ENCODE measurements at places on chromosomes 5 and 9.

- no peak for DNase-seq
Observed at GRCh38 chr5:174052636-174053035, 7.1 kb downstream of the NSG2 start.

GRCh38 chr5:84478603-84479002 is 93.9 kb upstream of the EDIL3 start:
- no peak for DNase-seq

DNA sequence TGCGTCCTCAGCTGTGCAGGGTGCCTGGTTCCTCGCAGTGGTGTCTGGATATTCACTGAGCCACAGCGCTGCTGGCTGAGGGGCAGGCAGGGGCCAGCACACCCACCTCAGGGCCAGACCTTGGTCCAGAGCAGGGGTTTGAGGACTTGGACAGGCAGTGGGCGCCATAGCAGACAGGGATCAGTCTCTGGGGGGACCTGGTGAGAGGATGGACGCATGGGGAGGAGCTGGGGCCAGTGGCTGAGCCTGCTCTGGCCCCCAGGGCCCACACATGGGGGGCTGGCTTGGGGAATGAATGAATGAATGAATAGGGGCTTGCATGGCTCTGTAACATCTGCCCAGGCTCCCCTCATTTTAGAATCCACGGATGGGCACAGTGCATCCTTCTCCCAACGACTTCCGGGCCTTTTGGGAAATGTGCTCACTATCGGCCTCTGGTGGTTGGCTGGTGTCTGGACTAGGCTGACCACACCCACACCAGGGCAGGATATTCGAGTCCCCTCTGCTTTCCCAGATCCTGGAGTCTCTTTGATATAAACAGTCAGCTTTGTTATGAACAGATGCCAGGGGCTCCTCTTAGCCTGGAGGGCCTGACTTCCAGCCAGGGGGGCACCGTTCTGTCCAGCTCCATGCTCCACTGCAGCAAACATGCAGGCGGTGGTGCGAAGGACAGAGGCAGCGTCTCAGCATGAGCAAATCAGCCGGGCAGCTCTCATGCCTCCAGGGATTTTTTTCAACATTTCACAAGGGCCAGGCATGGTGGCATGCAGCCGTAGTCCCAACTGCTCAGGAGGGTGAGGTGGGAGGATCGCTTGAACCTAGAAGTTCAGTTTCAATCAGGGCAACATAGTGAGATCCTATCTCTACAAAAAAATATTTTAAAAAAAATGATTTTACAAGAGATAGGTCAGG is 62.6 kb downstream of the NEK6 start:
- DNase-seq: peak; percentile 19

- no peak for DNase-seq
Observed at GRCh38 chr9:40927260-40927631, 201.2 kb downstream of the FOXD4L6 start.

- no peak for DNase-seq
Observed at GRCh38 chr9:91483189-91483691, 59.6 kb upstream of the NFIL3 start.

- DNase-seq: no peak
Observed at GRCh38 chr9:108469654-108470053, 386.1 kb downstream of the ACTL7B start.

DNA sequence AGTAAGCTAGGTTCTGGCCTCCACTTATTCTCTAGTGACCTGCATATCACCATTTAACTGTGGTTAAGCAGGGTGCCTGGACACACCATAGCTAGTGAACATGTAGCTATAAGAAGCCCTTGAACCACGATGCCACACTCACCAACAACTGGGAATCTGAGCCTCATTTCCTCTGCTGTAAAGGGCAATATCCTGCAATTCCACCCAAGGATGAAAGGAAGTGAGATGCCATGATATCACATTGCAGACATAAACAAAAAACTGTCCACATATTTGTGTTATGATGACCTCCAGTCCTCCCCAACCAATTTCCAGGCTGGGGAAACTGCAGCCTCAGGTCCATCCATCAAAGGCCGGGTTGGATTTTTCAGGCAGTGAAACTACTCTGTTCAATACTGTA is 10.4 kb downstream of the TNIP1 start:
- no peak for DNase-seq

- DNase-seq: no peak
Observed at GRCh38 chr9:84310883-84311282, 29.7 kb downstream of the SLC28A3 start.

GRCh38 chr9:15225564-15226126 is 81.4 kb downstream of the TTC39B start:
- DNase-seq: no peak

DNA sequence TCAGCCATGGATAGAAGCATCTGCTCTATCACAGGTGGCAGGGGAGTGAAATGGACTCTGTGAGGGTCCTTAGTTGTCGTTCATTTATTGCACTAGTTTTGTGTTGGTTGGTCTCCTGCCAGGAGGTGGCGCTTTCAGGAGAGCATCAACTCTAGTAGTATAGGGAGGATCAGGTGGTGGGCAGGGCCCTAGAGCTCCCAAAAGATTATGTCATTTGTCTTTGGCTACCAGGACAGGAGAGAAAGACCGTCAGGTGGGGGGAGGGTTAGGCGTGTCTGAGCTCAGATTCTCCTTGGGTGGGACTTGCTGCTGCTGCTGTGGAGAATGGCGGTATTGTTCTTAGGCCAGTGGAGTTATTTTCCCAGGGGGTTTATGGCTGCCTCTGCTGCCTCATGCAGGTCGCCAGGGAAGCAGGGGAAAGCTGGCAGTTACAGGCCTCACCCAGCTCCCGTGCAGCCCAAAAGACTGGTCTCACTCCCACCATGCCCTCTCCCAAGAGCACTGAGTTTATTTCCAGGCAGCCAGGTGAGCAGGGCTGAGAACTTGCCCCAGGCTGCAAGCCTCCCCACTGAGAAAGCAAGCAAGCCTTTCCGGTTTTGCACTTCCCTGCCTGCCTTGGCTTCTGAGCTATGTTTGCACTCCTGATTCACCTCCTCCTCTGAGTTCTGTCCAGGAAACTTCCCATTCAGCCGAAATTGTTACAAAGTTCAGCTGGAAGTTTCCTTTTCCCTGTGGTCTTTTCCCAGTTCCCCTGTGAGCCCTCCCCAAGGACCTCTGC is 317.3 kb downstream of the TAF11L14 start:
- no peak for DNase-seq

- no peak for DNase-seq
Observed at GRCh38 chr9:86843206-86843605, 104.1 kb downstream of the GAS1 start.

DNA sequence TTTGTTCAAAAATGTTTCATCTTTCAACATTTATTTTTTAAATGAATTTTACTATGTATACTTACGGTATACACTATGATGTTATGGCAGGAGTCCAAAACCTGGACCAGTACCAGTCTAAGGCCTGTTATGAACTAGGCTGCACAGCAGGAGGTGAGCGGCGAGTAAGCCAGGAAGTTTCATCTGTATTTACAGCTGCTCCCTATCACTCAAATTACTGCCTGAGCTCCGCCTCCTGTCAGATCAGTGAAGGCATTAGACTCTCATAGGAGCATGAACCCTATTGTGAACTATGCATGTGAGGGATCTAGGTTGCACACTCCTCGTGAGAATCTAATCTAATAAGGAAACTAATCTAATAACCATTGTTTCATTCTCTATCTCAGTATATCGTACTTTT is 715.5 kb upstream of the PTPRD start:
- DNase-seq: no peak

GRCh38 chr5:61215996-61216395 is 53.7 kb upstream of the SMIM15 start:
- no peak for DNase-seq

GRCh38 chr5:39253196-39253595 is 33.8 kb upstream of the FYB1 start:
- no peak for DNase-seq

DNA sequence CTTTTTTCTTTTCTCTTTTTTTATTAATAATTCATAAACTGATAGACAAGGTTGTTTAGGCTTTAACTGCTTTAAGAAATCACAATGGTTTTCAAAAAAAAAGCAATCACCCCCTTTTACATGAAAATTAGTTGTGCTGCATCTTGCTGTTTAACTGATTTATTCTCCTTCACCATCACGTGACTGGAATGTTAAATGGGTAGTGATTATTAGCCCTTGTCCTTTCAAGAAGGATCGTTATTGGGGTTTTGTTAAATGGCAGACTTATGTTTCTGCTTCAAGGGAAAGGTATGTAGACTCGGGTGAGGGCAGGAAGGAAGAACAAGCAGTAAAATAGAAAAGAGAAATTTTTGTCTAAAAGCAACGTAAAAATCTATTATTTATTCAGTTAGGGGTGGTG is 175.6 kb upstream of the TLE4 start:
- DNase-seq: no peak

DNA sequence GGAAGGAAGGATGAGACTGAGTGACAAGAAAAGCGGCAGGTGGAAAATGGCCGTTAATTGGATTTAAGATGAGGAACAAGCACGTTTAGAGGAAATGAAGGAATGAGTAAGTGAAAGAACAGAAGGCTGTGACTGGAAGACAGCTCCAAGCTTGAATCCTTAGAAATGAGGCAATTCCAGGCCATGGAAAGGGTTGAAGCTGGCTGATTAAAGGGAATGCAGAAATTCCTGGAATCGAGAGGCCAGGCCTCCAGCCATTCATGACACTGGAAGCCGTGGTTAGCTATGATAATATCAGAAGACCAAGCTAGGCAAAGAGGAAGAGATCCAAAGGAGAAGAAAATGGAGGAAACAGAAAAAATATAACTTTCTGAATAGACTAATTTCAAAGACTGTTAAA is 84.2 kb downstream of the ARL15 start:
- DNase-seq: no peak
